Adipocyte (in vitro differentiated cells): ENCODE measurements at places on chromosomes 4 and X.

DNA sequence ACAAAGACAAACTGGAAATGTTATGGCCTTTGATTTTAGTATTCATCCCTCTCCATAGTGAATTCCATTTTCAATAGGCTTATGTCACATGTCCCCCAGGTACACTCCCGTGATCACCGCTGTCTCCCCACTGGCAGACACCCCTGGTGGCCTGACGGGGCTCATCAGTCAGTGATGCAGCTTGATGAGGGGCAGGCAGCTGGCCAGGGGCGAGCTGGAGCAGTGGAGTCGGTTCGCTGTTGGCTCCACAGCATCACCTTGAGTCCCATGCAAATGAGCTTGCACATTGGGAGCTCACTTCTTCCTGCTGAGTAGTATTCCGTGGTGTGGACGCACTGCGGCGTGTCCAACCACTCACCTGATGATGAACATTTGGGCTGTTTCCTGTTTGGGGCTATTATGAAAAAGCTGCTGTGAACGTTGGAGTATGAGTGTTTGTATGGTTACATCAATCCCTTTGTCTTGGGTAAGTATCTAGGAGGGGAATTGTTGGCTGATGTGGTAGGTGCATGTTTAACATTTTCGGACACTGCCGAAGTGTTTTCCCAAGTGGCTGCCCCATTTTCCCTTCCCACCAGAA, 5.2 kb downstream of the TREX2 start:
- no peak for DNase-seq

DNA sequence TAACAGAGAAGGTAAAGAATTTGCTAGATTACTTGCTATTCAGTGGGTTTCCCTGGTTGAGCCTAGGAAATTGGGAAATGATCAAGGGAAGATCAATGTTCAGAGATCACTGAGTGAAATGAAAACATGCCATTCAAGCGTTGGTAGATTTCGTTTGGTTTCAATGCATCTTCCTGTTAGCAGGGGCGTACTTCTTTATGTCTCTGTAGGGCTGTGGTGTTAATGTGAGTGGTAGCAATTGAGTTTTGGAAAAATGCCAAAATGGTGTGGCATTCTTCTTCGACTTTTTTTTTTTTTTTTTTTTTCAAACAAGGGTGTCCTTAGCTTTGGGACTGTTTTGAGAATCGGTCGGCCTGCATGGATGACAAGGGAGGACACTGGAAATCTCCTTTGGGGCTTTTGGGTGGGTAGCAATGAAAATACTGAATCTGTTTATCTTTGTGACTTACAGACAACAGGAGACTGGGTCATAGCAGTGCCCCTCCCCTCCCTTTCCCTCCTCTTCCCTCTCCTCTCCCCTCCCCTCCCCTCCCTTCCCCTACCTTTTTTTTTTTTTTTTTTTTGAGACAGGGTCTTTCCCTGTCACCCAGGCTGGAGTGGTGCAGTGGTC, 50.4 kb downstream of the SPRY1 start:
- no peak for DNase-seq

DNA sequence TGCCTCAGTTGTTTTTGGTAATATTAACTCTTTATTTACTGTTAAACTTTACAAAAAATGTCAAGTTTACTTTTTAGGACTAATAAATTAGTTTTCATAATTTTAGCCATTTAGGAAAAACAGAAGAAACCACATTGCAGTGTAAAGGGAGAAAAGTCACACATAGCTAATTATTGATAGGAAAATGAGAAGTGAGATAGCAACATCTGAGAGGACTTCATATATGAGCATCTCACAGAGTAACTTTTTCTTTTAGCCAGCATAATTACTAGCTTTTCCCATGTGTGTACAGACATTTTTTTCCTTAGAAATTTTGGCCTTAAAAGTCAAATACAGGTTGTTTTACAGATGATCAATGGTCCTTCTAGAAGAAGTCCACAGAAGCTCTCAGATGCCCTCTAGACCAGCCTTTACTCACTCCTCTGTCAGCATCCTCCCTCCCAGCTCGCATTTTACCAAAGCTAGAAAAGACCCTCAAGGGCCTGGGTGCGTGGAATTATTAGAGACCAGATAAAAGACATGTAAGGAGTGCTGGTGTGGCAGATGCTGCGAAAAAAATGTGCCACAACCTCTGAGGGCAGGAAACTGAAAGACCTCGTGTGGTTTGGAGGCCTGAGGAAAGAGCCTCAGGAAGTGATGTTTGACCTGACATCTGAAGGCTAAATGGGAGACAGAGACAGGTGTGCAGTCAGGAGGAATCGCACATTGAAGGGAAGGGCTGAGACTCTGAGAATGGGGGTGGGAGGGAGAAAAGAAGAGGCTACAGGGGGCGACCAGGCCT, 156.9 kb downstream of the CBR4 start:
- DNase-seq: no peak

DNA sequence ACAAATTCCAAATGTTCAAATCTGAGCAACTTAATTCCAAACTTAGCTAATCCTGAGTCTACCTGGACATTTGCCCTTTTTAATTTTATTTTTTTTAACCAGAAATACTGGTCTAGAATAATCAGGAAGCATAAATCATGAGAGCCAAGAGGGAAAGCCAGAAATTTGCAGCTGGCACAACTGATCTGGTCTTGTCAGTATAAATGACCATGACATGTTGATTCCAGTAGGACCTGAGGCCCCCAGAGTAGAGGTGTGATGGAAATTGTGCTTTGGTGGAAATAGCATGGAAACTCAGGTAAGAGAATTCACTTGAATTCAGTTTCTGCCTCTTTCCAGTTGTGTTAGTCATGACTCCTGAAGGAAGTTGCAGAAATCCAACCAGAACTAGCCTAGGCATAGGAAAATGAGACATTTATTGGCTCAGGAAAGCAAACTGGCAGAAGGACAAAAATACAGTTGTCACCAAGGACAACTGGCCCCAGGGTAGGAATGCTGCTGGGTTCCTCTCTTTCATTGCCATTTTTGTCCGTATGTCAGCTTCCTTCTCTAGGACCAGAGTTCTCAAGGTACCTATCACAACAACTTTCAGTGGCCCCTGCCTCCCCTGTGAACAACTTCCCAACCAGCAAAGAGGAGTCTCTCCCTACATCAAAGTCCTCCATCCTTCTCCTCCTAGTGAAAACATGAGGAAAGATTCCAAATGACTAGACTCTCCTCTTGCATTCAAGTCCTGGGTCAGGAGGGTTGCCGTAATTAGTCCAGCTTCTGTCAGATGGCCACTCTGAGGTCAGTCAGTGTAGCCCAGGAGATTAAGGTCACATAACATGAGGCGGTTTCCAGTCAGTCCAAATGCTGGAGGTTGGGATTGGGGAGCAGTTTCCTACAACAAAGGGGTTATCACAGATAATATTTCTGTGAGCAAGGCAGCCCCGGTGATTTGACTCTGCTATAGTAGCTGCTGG, 29.3 kb upstream of the MYOZ2 start:
- no peak for DNase-seq

- no peak for DNase-seq
Observed at GRCh38 chr4:77188498-77189220, 31.7 kb downstream of the CCNG2 start.

DNA sequence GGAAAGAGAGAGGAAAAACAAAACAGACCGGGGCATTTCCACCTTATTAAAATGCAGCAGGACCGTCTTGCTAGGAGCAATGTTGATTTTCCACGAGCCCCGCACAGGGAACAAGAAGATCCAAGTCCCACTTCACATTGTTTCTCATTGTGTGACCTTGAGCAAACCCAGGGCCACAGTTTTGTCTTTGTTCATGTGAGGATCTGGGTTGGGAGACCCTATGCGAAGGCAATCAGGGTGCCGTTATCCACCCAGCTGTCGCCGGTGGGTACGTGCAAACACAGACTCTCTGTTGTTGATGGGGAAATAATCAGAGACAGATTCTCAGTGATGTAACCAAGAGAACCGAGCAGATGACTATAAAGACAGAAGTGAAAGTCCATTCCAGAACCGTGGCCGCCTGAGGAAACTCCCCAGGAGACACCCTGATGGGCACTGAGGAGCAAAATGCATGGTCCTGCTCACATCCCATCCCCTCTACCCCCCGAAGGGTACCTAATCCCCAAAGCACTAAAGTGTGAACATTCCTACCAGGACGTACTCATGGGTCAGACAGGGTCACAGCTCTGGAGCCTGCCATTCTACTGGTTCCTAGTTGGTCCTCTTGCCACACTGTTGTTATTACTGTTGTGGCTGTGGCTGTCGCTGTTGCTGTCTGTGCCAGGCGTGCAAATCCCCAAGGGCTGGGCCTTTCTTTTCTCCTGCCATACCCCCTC, 102.7 kb upstream of the RBPJ start:
- DNase-seq: peak; percentile 49

DNA sequence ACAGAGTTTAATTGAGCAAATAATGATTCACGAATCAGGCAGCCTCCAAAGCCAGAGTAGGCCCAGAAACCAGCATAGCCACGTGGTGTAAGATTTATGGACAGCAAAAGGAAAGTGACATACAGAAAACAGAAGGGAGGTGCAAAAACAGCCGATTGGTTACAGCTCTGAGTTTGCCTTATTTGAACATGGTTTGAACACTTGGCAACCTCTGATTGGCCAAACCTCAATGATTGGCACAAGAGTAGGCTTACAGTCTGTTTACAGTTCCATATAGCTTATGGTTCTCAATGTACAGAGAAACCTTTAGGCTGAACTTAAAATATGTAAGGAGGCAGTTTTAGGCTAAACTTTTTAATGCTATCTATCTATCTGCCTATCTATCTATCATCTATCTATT, 394.8 kb downstream of the CFAP47 start:
- DNase-seq: no peak

DNA sequence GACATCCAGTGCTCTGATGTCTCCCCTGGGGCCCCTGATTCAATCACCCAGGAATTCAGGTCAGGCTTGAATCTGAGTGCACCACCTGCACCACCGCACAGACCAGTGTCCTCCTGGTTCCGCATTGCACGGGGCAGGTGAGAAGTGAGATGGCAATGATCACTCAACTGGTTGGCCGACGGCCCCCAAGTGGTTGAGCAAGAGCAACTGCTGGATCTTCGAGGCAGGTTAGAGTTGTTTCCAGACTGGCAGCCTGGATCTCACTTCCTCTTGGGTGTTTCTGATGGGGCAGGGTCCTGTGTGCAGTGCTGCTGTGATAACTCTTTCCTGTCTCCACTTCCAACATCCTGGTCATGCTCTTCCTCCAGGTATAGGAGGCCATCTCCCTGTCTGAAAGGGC, 50.4 kb downstream of the C4orf50 start:
- DNase-seq: no peak

DNA sequence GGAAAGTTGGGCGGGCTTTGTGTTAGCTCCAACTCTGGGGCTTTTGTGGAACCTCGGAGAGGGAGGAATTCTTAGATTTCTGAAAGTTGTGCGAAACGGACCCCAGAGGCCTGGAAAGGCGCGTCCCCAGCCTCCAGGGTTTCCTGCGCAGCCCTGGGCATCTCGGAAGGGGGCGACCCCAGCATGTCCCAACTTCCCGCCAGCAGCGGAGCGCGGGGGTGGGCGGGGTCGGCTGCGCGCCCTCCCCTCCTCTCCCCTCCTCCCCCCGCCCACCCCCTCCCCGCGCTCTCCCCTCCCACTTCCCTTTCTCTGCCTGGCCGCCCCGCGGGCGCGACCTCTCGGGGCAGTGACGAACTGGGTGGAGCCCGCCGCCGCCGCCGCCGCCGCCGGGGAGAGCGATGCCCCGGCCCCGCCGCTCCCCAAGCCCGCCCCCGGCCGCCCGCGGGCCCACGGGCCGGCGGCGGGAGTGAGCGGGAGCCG, 16.8 kb downstream of the PTTG2 start:
- peak; percentile 90 for DNase-seq

DNA sequence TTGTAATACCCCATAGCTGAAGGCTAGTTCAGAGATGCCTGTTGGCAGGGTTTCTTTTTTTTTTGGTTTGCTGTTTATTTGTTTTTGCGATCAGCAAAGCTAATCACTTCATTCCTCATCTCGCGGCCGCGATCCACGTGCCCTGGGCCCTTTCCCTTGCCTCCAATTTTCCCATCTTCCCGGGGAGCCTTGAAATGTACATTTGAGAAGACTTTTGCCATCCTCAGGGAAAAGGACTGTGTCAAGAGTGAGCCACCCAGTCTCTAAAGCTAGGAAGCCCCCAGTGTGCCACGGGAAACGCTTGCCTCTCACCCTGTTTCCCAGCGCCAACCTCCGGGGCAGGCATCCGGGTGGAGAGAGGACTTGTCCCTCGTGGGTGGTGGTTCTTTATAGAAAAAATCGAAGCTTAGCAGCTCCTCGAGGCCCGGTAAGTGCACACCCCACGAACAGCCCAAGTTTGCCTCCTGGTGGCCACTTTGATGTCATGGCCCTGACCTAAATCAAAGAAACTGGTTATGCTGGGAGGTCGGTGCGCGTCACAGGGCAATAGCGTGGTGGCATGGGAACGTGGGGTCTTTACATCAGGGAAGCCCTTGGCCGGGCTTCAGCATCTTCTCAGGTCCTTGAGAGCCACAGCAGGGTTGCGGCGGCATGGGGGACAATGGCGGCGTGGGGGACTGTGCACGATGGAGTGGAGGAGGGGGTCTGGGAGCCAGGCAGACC, 42.0 kb downstream of the MAP7D3 start:
- DNase-seq: peak; percentile 57

- peak; percentile 83 for DNase-seq
Observed at GRCh38 chr4:145061318-145061920, 36.6 kb downstream of the ANAPC10 start.

- DNase-seq: peak; percentile 50
Observed at GRCh38 chrX:150366951-150367545, 3.9 kb downstream of the MAMLD1 start.

- DNase-seq: no peak
Observed at GRCh38 chr4:154125340-154125739, 336.5 kb upstream of the SFRP2 start.

- peak; percentile 13 for DNase-seq
Observed at GRCh38 chr4:149555146-149555545, 260.5 kb downstream of the IQCM start.

- DNase-seq: peak; percentile 14
Observed at GRCh38 chrX:53685711-53686110, 808 bp downstream of the HUWE1 start.

- peak; percentile 50 for DNase-seq
Observed at GRCh38 chrX:10016519-10017132, 49.5 kb downstream of the CLDN34 start.

- no peak for DNase-seq
Observed at GRCh38 chr4:46986922-46987638, 6.3 kb downstream of the GABRA4 start.

GRCh38 chr4:128249787-128250668, 37.6 kb downstream of the PGRMC2 start:
- DNase-seq: no peak

- no peak for DNase-seq
Observed at GRCh38 chrX:1821846-1822245, 207.0 kb downstream of the ASMT start.

- DNase-seq: no peak
Observed at GRCh38 chrX:95330292-95330691, 1354.3 kb upstream of the DIAPH2 start.

DNA sequence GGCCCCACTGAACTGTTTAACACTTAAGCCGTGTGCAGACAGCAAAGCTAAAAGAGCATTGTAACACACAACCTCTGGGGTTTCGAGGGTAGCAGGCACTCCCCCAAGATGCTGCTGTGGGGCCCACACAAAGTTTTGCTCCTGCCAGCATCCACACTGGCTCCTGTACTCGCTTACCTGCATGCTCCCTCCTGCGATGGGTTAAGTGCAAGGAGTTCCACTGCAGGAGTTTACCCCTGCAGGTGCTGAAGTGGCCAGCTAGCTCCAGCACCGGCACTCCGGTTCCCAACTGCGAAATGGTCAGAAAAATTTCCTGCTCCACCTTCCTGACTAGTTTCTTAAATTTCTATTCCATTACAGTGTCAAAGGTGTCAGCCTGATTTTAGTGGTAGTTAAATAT, 443.5 kb downstream of the PCDH10 start:
- no peak for DNase-seq

- no peak for DNase-seq
Observed at GRCh38 chr4:18803781-18804180, 782.2 kb upstream of the LCORL start.

- DNase-seq: no peak
Observed at GRCh38 chr4:48815483-48815882, 15.4 kb upstream of the OCIAD1 start.
